ENCODE measurements at places on chromosomes 3 and 15.

DNA sequence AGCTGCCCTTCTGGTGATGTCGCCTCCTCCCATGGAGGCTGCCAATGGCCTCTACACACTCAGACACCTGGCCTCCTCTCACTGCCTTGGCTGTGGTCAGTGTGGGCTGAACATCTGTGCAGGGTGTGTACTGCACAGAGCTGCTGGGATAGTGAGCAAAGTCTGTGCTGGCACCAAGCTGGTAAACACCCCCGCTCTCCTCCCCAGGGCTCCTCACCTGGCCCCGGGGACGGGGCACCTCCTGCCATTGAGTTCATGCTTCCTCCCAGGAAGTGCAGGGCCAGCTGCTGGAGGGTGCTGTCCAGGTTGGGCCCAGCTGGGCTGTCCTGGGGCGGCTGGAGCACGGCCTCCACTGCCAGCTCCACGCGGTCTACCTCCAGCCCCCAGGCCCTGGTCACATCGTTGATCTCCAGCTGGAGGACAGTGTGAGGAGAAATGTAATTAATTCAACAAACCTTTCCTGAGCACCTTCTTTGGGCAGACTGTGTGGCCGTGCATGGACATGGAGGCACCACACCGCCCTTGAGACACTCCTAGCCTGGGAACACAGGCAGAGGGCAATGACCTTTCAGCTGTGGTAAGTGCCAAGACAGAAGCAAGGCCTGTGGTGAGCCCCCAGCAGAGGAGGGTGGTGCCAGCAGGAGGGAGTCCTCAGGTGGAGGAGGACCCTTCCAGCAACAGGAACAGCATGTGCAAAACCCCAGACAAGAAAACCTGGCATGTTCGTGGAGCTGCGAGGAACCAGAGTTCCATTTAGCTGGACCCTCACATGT, 6.8 kb downstream of the STOML1 start:
- DNase-seq = no peak

DNA sequence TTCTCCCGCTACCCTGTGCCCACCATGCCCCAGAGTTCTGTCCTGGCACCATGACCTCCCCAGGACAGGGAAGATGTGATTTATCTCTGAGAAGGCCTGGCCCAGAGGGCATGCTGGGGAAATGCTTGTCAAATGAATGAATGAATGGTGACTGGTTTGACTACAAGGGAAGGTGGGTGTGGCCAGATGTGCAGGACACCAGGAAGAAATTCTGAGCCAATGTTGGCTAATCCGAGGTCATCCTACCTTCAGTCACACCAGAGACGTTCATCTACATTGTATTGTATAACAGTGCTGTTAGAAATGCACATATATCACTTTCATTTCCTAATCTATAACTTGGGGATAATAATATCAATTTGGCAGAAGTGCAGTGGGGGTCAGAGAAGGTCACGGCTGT, 138.4 kb downstream of the FAM43A start:
- DNase-seq = no peak

DNA sequence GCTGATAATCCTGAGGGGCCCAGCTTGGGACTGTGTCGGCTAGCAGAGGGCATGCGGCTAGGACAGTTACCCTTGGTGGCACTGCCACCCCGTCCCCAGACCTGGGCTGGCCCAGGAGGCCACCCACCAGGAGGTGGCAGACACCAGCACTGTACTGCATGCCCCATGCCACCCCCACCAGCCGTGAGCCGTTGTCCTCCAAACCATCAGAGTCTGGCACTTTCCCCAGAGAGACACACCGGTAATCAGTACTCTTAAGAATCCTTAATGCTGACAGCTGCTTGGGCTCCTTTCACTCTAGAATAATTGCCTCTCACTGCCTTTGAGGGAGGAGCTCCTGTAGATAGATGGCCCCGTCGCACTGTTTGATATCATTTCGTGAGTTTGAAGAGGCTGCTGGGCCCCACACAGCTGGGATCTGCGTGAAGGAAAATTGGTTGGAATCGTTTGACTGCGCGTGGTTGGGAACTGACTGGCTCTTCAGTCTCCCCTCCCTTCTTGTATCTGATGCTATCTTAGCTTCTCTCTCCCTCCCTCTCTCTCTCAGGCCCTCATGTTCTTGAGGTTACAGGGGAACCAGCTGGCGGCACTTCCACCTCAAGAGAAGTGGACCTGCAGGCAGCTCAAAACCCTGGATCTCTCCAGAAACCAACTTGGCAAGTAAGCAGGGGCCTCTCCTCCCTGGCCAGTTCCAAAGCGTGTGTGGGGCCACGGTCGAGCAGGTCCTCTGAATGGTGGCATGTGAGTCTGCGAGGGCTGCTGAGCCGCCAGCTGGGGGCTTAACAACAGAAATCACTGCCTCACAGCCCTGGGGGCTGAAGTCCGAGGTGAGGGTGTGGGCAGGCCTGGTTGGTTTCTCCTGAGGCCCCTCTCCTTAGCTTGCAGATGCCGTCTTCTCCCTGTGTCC, 94.9 kb downstream of the LRRK1 start:
- no peak for DNase-seq

DNA sequence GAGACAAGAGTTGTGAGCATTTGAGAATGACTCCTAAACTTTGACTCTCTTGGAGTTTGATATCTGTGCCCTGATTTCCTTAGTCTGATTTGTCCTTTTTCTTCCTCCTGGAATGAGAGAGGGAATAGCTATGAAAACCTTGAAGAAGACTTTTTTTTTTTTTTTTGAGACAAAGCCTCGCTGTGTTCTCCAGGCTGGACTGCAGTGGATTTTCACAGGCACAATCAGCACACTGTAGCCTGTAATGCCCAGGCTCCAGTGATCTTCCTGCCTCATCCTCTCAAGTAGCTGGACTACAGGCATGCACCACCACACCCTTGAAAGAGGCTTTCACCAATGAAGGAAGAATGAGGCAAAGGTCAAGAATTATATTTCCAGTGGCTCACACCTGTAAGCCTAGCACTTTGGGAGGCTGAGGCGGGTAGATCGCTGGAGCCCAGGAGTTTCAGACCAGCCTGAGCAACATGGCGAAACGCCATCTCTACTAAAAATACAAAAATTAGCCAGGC, 10.3 kb upstream of the ARGFX start:
- no peak for DNase-seq

- no peak for DNase-seq
These were observed 15.9 kb upstream of the FOXP1 start for GRCh38 chr3:71599416-71599815.

GRCh38 chr3:143896486-143896885, 48.2 kb upstream of the SLC9A9 start:
- DNase-seq = no peak

GRCh38 chr3:51646091-51646490, 25.0 kb upstream of the TEX264 start:
- DNase-seq = no peak

DNA sequence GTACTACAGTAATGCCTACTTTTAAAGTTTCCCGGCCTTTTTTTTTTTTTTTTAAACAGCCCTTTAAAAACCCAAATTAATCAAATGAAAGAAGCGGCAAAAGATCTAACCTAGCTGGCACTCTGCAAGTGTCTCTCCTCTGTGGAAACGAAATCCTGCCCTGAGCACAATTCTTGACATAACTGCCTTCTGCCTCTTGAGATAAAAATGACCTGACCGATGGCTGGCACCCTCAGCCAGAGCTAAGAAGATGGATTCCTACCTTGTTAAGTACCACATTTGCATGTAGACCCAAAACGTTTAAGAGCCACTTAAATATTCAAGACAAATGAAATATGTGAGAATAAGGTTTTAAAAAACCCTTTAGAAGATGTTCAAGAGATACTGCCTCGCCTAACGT, 16.6 kb upstream of the SLC12A8 start:
- no peak for DNase-seq

GRCh38 chr3:9450126-9450525, 52.7 kb downstream of the SETD5 start:
- DNase-seq = no peak
